GM04504 (cell line): ENCODE measurements at places on chromosomes 12 and 14.

GRCh38 chr14:100872259-100873095 is 31.0 kb downstream of the RTL1 start:
- no peak for DNase-seq

- DNase-seq = no peak
Observed at GRCh38 chr14:61322799-61323290, 1.5 kb downstream of the PRKCH start.

DNA sequence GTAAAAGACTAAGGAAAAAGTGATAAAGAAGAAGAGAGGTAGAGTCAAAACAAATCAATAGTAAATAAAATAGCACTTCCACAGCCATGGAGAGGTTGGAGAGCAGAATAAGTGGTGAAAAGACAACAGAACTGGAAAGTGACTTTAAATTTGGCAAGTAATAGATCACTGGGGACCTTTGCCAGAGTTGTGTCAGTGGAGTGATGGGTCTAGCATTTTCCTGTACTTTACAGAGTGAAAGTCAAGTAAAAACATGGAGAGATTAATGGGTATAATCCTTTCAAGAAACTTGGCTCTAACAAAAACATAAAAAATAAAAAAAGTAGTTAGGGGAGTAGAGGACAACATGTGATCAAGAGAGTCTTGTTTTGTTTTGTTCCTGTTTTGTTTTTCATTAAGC is 502.2 kb upstream of the RPL10L start:
- DNase-seq = no peak

- DNase-seq = no peak
Observed at GRCh38 chr12:30025317-30025716, 241.6 kb upstream of the TMTC1 start.

- no peak for DNase-seq
Observed at GRCh38 chr14:91586410-91586809, 76.3 kb upstream of the PPP4R3A start.

DNA sequence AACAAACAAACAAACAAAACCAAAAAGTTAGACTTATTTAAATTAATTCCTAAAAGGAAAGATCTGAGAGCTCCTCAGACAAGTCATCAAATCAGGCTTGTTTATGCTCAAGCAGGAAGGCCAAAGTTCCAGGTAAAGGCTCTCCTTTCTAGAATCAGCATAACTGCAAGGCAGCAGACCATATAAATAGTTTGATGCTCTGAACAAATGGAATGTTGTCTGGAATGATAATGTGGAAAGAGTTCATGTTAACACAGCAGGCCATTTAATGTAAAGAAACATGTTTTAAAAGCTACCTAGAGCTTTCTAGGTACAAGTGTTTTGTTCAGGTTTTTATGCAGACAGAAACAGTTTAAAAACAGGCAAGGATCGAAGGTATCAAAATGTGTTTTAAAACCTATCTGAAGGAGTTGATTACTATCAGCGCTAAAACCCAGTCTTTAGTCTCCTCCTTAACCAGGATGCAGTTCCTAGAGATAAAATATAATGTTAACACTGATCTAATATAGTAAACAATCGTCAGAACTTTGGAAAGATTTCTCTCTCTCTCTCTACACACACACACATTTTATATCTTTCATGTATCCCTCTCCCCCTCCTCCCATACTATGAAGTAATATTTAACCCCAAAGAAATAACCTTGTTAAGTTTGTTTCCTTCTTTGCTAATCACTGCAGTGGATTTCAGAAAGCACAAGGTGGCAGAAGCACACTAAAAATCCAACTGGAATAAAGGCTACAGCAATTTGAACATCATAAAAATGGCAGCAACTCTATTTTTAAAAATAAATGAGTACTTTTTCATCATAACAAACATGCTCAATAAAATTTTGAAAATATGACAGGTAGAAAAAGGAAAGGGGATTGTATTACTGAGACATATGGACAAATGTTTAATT is 135.5 kb downstream of the PAWR start:
- no peak for DNase-seq

DNA sequence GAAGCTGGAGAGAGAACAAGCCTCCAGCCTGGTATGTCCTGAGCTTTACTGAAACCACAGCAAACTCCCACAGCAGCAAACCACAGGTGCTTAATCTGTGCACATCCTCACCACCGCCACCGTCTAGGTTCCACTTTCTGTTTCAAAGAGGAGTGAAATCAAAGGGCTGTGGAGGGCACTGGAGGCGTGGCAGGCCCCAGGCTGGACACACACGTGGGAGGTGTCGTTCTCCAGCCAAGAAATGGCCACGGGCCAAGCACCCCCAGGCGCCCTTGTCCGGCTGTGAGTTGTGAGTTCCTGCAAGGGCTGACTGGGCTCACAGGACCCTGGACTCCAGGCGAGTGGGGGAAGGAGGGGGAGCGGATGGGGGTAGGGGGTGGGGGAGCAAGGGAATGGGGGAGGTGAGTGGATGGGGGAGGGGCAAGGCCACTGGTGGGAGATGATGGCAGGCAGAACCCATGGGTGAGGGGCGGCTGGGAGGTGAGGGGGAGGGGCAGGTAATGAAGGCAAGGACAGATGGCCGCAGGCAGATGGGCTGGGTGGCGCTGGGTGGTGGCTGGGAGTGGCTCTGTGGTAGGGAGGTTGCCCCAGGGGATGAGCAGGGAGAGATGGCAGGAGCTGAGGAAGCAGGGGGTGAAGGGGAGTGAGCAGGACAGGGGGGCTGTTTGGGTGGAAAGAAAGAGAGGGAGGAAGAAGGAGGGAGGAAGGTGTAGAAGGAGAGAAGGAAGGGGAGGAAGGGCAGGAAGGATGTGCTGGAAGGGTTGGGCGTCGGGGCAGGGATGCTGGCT is 86.7 kb downstream of the NCOR2 start:
- peak; percentile 62 for DNase-seq

- DNase-seq = no peak
Observed at GRCh38 chr14:94237983-94238382, 55.1 kb downstream of the SERPINA10 start.

GRCh38 chr12:124251186-124251585 is 43.7 kb upstream of the RFLNA start:
- DNase-seq = no peak

- DNase-seq = no peak
Observed at GRCh38 chr14:21015312-21015711, 9.5 kb downstream of the NDRG2 start.
